ENCODE measurements at places on chromosomes 12 and 14.

DNA sequence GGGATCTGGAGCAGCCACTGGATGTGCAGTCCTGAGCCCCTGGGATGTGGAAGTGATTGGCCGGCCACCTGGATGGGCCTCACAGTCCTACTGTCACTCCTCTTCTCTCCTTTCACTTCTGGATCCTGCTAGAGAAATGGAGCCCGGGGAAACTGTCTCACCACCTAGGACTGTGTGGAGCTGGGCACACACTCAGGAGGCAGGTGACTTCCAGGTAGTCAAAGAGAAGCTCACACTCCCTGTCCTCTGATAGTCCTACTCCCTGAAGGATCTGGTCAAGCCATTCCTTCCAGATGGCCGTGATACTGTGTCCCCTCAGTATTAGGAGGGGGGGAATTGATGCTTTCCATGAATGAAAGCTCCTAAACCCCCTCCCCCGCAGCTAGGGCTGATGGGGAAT, 201.1 kb downstream of the ZFP36L1 start:
- no peak for DNase-seq

DNA sequence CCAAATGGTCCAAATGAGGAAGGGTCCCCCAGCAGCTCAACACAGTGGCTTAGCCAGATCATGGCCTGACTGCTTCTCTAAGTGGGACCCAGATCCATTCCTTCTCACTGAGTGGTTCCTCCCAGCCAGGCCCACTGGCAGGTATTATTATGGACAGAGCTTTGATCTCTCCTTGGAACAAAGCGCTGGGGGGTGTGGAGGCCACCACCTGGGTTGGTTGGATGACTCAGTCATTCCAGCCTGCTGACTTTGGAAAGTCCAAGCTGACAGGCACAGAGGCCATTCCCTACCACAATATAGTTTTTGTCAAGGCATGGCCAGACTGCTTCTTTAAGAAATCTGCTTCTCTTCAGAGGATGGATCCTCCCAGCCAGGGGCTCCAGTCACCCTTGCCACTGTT, 341.1 kb downstream of the BTG1 start:
- no peak for DNase-seq

- DNase-seq: no peak
Observed at GRCh38 chr12:75894965-75895754, 136.4 kb downstream of the PHLDA1 start.

DNA sequence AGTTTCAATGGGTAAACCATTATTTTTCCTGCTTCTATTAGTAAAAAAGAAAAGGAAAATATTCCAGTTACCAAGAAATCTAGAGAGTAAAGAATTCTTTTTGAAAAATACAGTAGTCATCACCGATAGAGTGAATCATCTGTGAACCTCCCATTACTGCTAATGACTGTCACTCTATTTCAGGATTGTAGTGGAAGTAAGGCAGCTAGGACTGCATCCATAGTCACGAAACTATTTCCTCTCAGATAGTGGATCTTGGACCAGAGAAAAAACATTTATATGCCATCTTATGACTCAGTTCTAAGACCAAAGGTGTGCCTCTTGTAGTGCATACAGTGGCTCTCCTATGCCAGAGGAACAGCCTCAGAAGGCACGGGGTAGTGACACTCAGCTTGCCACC, 173.9 kb upstream of the PLEKHA5 start:
- no peak for DNase-seq

GRCh38 chr14:91957876-91958313, 10.4 kb upstream of the FBLN5 start:
- DNase-seq: no peak

DNA sequence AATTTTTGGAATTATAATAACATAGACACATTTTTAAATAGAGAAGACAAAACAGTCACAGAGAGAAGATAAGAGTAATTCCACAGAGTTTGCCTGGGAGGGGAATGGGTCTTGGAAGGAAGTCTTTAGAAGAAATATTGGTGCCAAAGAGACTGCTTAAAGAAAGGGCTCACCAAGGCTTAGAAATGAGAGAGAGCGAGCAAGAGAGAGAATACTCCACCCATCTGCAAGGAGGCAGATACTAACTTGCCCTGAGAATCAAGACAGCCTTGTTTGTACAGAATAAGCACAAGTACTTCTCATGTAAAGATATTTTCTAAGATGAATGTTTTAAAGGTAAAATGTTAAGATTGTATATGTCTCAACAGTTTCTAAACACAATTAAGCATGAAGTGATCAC, 165.5 kb downstream of the SLC38A4 start:
- DNase-seq: no peak

GRCh38 chr14:105123981-105124765, 44.4 kb downstream of the JAG2 start:
- no peak for DNase-seq

DNA sequence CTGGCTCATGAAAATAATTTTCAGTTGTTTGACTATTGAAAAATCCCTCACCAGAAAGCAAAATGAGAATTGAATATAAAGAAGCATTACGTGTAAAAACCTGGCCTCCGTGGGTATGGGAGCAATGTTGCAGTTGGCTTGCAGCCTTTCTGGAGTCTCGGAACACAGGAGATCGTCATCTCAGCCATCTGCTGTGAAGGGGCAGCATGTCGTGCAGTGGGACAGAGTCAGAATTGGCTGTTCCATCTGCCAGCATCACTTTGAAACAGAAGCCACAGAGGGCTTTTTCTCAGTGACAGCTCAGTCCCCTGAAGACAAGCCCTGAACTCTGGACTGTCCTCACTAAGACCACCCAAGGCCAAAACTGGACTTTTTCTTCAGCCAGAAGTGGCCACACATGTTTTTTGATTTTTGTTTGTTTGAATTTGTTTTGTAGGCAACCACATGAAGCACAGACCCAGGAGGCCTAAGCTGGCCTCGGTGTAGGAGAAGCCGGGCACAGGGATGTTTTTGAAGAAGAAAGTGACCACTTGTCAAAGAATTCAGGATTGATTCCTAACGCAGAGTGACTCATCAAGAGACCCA, 170.8 kb upstream of the DYRK2 start:
- DNase-seq: no peak

DNA sequence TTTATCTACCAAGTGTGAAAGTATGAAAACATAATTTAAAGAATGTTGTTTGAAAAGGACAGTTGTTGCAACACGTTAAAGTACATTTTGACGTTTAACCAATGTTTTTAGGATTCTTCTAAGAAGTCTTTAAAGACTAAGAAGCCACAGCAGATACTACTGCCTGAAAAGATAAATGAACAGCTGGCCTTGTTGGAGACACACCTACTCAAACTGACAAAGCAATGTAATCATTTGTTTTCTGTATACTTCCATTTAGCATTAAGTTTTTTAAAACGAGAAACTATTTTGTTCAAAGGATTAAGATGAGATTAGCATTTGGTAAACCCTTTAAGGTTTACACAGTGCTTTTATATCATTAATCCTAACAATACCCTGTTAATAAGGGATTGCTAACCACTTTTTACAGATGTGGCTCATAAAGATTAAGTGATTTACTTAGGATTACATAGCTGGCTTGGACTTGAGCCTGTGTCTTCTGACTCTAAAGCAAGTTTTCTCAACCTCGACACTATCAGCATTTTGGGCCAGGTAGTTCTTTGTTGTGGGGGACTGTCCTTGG, 134.4 kb downstream of the CFAP54 start:
- no peak for DNase-seq

- no peak for DNase-seq
Observed at GRCh38 chr12:89825591-89826449, 117.2 kb upstream of the ATP2B1 start.

DNA sequence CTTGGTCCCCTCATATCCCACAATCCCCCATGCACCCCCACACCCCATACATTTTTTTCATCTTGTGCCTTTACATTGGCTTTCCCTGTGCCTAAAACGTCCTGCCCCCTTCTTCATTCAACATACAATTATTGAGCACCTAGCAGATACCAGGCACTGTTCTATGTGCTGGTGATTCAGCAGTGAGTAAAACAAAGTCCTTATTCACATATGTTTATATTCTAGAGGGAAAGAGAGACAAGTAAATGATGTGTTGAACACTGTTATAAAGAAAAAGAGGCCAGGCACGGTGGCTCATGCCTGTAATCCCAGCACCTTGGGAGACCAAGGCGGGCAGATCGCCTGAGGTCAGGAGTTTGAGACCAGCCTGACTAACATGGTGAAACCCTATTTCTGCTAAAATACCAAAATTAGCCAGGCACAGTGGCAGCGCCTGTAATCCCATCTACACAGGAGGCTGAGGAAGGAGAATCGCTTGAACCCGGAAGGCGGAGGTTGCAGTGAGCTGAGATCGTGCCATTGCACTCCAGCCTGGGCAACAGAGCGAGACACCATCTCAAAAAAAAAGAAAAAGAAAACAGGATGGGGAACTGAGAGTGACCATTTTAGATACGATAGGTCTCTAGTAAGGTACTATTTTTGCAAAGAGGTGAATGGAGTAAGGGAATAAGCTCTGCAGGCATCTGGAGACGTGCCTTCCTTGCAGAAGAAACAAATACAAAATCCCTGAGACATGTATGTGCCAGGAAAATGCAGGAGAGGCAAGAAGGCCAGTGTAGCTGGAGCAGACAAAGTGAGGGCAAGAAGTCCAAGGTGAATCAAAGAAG, 12.2 kb downstream of the SLC7A7 start:
- DNase-seq: no peak

DNA sequence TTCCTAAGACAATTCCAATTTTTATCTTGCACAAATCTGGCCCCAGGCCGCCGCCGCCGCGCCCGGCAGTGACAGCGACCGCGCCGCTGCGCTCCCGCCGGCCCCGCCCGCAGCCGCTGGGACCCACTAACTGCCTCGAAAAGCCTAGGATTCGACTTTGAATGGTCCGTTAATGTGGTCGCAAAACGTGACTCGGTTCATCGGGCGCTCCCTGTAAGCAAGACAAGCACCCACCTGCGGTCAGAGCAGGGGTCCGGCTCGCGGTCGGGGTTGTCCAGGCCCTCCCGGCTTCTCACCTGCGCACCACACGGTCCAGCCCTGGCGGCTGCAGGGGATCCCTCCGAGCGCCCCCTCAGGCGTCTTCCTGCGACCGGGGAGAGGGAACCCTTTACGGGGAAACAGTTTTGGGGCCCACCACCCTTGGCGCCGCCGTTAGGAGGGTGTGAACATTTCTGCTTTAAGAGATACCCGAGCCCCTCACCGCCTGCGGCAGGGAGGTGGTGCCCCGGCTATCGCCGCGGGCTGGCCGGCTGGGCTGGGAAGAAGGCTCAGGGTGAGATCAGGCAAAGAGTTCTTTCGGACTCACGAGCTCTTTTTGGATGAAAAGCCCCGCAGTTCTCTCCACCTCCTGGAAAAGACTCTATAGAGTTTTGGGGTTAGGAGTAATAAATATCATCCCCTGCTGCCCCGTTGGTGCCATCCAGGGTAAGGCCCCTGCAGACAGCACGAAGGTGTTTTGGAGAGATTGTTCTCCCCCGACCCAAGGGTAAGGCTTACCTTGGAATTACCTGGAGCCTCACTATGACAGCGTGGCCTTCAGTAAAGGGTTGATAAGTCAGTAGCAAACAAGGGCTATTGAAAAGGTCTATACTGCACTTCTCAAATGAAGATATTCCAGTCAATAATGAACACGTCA, 13.6 kb upstream of the FOXJ2 start:
- no peak for DNase-seq

DNA sequence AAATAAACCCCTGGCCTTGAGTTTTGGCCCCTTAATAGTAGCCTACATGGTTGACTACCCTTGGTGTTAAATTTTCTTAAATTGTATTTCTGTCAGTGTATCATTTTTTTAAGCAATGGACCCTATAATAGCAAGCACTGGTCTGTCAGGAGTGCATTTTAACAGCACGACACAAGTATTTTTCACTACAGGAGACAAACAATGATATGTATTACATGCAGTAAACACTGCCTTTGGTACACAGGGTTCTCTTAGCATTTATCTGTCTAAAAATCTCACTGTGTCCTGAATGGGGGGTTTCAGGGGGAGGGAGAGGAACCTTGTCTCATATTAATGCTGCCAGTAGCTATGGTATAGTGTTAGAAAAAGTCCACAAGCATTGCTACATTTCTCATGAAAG, 18.4 kb downstream of the LMO3 start:
- no peak for DNase-seq

GRCh38 chr14:22202313-22202712, 386.7 kb downstream of the DAD1 start:
- no peak for DNase-seq

GRCh38 chr14:91158091-91158790, 44.4 kb downstream of the DGLUCY start:
- no peak for DNase-seq

GRCh38 chr14:50319721-50320120, 7.6 kb downstream of the DMAC2L start:
- DNase-seq: no peak

GRCh38 chr12:107091381-107091780, 2.0 kb downstream of the CRY1 start:
- no peak for DNase-seq
